Mononuclear cell (primary cell): ENCODE measurements at places on chromosomes 12 and 14. TPM values are rescaled to one million over a fixed set of nuclear protein-coding genes. Genes with fewer than 3 reads are reported as not detected.

The ANKRD33 gene
- total RNA-seq = 0.10 TPM

The PPFIA2 gene
- not detected for total RNA-seq

The ERBB3 gene
- 1.4 TPM for total RNA-seq

The MANSC4 gene
- not detected for total RNA-seq

The ACSM4 gene
- total RNA-seq = not detected

The DACT1 gene
- total RNA-seq = 4.5 TPM

The CLEC4D gene
- total RNA-seq = 10.9 TPM

The INHBC gene
- total RNA-seq = 0.10 TPM

The ABCD4 gene
- total RNA-seq = 32.6 TPM

The STXBP6 gene
- not detected for total RNA-seq

The KRR1 gene
- total RNA-seq = 141 TPM

The FAIM2 gene
- not detected for total RNA-seq

The ZNF26 gene
- 42.8 TPM for total RNA-seq

The C2CD5 gene
- 29.1 TPM for total RNA-seq

The SLC4A8 gene
- total RNA-seq = 3.3 TPM
